Upper lobe of left lung (tissue), 6 donors: ENCODE measurements at places on chromosomes 2 and 18. TPM values are rescaled to one million over a fixed set of nuclear protein-coding genes. Genes with fewer than 3 reads are reported as not detected.

REG3G gene
- total RNA-seq = 0.61 TPM

GRCh38 chr2:136065907-136066306 is 52.0 kb downstream of the CXCR4 start:
- H3K4me1 ChIP-seq = no peaks in the 10 kb centered on the region
- no peaks in the 10 kb centered on the region for H3K36me3 ChIP-seq
- H3K27me3 ChIP-seq = no peaks in the 10 kb centered on the region
- H3K4me3 ChIP-seq = no peak overlapping the region
- H3K27ac ChIP-seq = no peak overlapping the region

DNA sequence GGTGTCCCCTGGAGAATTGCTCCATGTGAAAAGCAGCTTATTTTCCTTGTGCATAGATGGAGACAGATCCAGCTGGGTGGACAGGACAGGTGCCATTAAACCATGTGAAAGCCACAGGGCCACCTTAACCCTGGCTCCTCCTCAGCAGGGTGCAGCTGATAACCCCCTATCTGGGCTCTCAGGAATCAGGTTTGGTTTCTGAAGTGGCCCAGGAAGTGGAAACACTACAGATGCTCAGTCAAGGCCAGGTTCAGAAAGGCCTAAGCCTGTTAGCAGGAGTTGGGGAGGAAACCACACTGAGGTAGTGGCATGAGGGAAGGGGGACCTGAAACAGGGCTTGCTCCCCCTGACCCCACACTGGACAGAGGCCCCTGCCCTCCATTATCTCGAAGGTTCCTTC is 217.0 kb downstream of the SPP2 start:
- H3K4me3 ChIP-seq = no peak overlapping the region
- no peaks in the 10 kb centered on the region for H3K36me3 ChIP-seq
- no peak for DNase-seq

GRCh38 chr2:85790499-85791188 is 36.9 kb downstream of the ATOH8 start:
- no peaks in the 10 kb centered on the region for H3K27me3 ChIP-seq
- peaks cover 50% of the 10 kb centered on the region for H3K4me1 ChIP-seq
- no peak overlapping the region for H3K4me3 ChIP-seq
- peak overlapping the region; percentile 78 for H3K27ac ChIP-seq

DNA sequence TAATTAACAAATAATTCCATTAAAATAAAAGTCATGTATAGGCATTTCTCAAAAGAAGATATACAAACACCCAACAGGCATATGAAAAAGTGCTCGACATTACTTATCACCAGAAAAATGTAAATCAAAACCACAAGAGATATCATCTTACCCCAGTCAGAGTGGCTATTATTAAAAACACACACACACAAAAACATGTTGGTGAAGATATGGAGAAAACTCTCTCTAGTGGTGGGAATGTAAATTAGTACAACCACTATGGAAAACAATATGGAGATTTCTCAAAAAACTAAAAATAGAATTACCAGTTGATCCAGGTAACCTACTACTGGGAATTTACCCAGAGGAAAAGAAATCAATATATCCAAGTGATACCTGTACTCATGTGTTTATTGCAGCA is 966.3 kb upstream of the POU3F3 start:
- no peaks in the 10 kb centered on the region for H3K4me1 ChIP-seq
- H3K27me3 ChIP-seq = no peaks in the 10 kb centered on the region
- no peaks in the 10 kb centered on the region for H3K36me3 ChIP-seq
- H3K4me3 ChIP-seq = no peak overlapping the region
- DNase-seq = no peak
